Foreskin keratinocyte (primary cell): ENCODE measurements at places on chromosomes 2 and 18. TPM values are rescaled to one million over a fixed set of nuclear protein-coding genes. Genes with fewer than 3 reads are reported as not detected.
A peak's percentile ranks its signal among the peaks of the same experiment; 100 is the strongest.

GRCh38 chr2:60100034-60100433, 453.4 kb downstream of the BCL11A start:
- no peak for DNase-seq

- no peak for DNase-seq
Observed at GRCh38 chr2:8234757-8235374, 447.0 kb upstream of the ID2 start.

DNA sequence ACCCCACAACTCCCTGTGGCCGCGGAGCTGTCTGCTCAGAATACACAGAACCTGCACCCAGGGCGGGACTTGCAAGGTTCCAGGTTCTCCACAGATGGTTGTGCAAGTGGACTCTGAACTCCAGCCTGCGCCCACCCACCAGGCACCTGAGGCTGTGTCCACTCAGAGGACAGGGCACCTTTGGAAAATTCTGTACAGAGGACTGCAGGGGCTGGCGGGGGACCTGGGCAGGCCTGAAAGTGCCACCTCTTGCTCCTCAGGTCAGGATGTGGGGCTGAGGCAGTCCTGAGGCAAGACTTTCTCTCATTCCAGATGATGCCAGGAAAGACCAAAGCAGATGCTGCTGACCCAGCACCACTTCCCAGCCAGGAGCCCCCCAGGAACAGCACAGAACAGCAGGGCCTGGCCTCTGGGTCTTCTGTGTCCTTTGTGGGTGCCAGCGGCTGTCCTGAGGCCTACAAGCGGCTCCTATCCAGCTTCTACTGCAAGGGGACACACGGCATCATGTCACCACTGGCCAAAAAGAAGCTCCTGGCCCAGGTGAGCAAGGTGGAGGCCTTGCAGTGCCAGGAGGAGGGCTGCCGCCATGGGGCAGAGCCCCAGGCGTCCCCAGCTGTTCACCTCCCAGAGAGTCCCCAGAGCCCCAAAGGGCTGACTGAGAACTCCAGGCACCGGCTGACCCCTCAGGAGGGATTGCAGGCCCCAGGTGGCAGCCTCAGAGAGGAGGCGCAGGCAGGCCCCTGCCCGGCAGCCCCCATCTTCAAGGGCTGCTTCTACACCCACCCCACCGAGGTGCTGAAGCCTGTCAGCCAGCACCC, 14.4 kb downstream of the ARID5A start:
- no peak for DNase-seq

- no peak for DNase-seq
Observed at GRCh38 chr2:10541775-10542432, 93.8 kb upstream of the ODC1 start.

GRCh38 chr2:60426880-60427279, 126.6 kb downstream of the BCL11A start:
- no peak for DNase-seq

- no peak for DNase-seq
Observed at GRCh38 chr2:160006475-160006874, 55.9 kb downstream of the PLA2R1 start.

GRCh38 chr2:24972315-24972961, 683 bp upstream of the DNAJC27 start:
- DNase-seq, result peak; percentile 11

- no peak for DNase-seq
Observed at GRCh38 chr2:215862351-215862771, 151.0 kb downstream of the MREG start.

- DNase-seq, result no peak
Observed at GRCh38 chr18:55762424-55762823, 174.4 kb upstream of the TCF4 start.

GRCh38 chr2:234422273-234422732, 74.6 kb downstream of the ARL4C start:
- DNase-seq, result peak; percentile 96

DNA sequence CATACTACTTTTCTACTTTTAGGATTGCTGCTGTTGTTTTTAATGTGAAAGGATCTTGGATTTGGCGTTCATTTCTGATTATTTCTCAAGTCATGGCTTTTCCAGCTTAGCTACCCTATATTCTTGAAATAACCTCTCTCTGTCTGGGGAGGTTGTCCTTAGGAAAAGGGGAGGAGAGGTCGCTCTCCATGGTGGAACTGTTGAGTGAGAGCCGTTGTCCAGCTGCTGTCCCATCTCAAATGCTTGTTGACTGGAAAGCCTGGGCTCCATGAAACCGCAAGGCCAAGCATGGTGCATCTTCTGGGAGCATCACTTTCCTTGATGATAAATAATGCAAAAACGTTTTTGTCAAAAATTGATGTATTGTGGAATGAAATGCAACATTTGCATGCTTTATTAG, 479.1 kb upstream of the RAB12 start:
- no peak for DNase-seq

GRCh38 chr2:42895791-42896135, 103.4 kb upstream of the HAAO start:
- DNase-seq, result no peak

GRCh38 chr2:113084249-113085000, 16.7 kb downstream of the IL1F10 start:
- no peak for DNase-seq

GRCh38 chr2:68857855-68858456, 13.2 kb downstream of the BMP10 start:
- DNase-seq, result no peak

Gene GDF7
- not detected in 2 replicates for total RNA-seq

Gene GPR55
- total RNA-seq, result not detected in 2 replicates

Gene NT5C1B
- total RNA-seq, result not detected in 2 replicates
